Fibroblast of pulmonary artery (primary cell): ENCODE measurements at places on chromosomes 3 and 15.

DNA sequence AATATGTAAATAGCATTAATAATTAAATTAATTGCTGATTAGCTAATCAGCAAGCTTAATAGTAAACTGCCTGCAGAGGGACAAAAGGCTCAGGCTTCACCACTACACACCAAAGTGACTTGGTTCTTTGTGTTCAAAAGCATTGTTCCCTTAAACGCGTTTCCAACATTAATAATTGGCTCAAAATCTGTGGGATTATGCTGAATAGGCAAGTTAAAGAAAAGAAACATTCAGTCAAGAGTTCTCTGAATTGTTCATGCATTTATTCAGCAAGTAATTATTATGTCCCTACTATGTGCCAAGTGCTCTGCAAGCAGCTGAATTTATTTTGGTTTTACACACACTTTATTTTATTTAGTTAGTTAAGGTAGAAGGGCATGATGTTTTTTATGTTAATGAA, 558.5 kb upstream of the ARRDC4 start:
- no peak for DNase-seq

- DNase-seq = no peak
These were observed 11.7 kb upstream of the PDCD6IP start for GRCh38 chr3:33786565-33787327.

DNA sequence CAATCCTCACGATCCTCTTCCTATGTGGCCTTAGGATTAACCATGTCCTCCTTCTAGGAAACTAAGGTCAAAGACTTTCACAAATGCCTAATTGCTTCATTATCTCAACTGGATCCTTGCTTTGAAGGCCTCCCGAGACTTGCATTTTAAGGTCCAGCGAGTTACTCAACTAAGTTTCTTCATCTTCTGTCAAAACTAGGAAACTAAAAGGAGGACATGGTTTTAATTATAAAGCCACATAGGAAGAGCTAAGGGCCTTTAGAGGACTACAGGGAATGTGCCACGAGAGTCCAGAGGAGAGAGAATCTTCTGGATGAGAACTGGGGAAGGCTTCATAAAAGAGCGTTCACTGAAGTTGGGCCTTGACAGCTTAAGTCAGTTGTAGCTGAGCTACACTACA, 87.8 kb upstream of the LPP start:
- DNase-seq = no peak

GRCh38 chr3:48518069-48518468, 14.1 kb upstream of the SHISA5 start:
- DNase-seq = no peak

- no peak for DNase-seq
These were observed 524 bp downstream of the CHRM5 start for GRCh38 chr15:33968821-33969220.
